ENCODE measurements at places on chromosomes 6 and 20.

DNA sequence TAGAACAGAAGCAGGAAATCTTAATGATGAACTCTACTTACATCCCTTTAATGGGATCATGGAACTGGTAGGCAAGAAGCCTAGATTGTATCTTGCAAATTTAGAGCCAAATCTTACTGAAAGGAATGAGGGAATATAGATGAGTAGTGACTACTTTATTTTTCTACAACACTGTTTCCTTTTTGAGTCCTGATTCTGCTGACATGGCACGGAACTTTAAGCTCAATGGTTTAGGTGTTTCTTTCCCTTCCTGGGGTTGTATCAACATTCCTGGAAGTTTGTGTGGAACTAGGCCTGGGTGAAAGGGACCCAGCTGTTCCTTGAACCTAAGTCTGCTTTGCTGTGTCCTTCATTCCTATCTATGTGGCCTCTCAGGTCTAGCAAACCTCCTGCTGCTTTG, 705.3 kb upstream of the FLRT3 start:
- DNase-seq, result no peak

- no peak for DNase-seq
Measured at GRCh38 chr6:4676016-4676415, 100.2 kb upstream of the CDYL start.

GRCh38 chr6:28351493-28351925, 1.8 kb downstream of the ZKSCAN3 start:
- no peak for DNase-seq

DNA sequence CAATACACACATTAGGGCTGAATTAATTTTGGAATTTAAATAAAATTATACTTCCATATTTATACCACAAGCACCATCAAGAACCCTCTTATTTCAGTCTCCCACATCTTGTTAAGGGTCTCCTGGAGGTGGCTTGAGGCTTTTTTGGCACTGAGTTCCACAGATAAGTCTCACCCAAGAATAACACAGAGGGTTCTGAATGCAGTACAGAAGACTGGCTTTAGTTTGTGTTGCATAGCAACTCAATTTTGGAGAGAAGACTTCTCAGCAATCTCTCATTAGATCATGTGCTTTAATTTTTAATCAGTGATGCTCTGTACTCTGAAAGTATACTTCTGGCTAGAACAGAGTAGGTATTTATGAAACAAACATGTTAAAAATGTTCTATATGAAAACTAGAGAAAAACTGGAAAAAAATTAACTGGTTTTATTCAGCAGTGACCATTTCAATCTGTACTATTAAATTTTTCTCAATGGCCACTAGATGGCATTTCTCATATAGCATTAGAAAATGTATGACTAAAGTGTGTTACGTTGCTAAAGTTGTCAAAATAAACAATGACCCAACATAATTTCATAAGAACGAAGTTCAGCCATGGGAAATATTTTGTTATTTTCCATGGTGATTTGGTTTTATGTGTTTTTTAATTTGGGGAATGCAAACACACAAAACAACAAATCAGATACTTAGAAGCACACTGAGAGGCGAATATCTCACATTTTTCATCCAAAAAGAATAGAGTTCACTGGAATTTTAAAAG, 32.7 kb upstream of the MAP7 start:
- DNase-seq, result no peak

DNA sequence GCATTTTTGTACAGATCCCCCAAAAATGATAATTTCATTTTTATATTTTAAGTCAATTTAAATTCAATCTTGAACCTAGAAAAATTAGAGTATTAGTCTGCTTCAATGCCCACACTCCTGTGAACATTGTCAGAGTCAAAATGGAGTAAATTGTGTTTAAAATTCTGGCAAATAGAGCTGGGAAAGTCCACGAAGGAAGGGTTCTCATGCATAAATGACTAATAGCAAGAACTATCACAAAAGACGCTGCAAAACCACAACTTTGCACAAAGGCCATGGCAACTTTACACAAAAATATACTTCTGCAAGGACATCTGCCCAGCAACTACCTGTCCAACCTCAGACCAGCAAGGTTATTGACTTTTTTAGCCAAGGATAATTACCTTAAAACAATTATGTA, 203.2 kb upstream of the SMLR1 start:
- no peak for DNase-seq

- DNase-seq, result no peak
Measured at GRCh38 chr20:40617594-40617993, 71.4 kb downstream of the MAFB start.

DNA sequence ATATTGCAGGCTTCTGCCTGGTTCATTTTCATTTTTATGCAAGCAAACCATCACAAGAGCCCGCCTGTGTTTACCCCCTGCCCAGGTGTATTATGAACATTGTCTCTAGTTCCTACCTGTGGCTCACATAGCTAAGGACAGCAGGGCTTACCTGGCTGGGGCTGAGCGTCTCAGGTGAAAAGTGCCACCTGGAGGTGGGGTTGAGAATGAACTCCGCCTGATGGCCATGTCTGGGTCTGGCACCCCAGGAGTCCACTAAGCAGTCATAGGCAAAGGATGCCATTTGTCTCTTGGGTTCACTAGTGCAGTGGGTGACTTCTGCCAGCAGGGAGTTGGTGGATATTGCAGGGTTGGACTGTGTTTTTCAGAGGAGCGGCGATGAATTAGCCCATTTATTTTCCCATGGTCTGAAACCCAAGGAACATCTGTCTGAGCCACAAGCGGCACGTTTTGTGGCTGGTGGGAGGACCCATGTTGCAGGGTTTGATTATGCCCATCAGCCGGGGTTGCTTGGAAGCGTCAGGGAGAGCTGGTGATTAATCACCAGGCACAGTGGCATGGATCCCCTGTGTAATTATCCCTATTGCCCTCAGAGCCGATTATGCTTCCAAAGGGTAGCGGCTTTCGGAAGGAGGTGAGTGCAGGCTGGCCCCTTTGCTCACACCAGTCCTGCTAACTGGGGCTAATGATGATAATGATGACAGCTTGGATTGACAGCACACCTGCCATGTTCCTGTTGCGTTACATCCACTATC, 92.1 kb downstream of the CDH26 start:
- no peak for DNase-seq

DNA sequence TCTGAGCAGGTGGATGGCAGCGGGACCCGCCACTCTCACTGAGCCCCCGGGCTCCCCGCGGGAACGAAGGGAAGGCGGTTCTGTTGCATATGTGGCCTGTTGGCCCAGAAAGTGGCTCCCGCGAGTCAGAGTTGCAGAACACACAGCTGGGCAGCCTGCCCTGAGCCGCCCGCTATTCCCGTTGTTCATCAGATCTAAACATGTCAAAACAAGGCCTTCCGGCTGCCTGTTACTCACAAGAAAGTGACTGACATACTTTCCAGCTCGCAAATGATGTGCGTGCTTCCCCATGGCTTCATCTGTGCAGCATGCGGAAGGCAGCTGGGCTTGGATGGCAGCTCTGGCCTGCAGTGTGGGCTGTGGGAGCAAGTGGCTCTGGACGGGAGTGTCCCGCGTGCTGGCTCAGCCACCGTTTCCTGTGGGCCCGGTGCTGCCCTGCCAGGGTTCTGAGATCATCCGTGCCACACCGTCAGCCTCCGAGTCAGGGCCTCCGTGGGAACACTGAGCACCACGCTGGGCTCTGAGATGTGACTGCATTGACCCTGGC, 227.3 kb downstream of the ERMARD start:
- no peak for DNase-seq

DNA sequence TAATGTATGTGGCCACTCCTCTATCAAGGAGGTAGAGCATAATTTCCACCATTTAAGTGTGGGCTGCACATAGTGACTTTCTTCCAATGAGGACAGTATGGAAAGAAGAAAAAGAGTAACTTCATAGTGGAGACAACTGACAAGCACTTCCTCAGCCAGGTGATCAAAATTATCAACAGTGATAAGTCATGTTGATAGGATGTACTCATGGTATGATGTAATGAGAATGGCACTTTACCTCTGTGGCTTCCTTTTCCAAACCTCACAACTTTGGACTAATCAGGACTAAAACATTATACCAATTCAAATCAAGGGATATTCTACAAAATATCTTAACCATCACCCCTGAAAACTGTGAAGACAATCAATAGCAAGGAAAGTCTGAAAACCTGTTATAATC, 302.3 kb upstream of the CITED2 start:
- no peak for DNase-seq

GRCh38 chr20:31811796-31812728, 7.1 kb upstream of the MYLK2 start:
- no peak for DNase-seq

DNA sequence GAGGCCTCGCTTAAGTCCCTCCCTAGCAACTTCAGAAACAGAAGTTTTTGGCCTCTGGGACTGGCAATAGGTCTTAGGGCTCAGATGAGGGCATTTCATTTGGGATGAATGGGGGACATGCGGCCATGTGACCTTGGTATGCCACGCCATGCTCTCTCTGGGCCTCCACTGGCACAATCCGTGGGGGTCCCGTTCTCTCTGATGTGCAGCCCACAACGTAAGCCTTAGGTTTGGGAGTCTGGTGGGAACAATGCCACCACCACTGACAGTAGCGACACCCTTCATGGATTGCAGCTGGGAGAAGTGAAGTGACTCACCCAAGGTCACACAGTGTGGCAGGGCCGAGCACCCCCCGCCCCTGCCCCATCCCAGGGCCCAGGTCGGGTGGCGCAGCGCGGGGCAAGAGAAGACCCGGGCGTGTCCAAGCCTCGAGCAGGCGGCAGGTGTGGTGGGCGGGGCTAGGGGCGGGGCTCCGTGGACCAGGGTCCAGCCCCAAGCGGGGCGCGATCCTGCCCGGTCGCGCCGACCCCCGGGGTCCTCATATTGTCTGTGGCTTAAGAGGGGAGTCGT, 864 bp upstream of the CEBPB start:
- DNase-seq, result no peak

- DNase-seq, result no peak
Measured at GRCh38 chr6:4021854-4022695, 56.9 kb downstream of the FAM217A start.

GRCh38 chr20:50376179-50376887, 133.8 kb upstream of the PTPN1 start:
- DNase-seq, result no peak

DNA sequence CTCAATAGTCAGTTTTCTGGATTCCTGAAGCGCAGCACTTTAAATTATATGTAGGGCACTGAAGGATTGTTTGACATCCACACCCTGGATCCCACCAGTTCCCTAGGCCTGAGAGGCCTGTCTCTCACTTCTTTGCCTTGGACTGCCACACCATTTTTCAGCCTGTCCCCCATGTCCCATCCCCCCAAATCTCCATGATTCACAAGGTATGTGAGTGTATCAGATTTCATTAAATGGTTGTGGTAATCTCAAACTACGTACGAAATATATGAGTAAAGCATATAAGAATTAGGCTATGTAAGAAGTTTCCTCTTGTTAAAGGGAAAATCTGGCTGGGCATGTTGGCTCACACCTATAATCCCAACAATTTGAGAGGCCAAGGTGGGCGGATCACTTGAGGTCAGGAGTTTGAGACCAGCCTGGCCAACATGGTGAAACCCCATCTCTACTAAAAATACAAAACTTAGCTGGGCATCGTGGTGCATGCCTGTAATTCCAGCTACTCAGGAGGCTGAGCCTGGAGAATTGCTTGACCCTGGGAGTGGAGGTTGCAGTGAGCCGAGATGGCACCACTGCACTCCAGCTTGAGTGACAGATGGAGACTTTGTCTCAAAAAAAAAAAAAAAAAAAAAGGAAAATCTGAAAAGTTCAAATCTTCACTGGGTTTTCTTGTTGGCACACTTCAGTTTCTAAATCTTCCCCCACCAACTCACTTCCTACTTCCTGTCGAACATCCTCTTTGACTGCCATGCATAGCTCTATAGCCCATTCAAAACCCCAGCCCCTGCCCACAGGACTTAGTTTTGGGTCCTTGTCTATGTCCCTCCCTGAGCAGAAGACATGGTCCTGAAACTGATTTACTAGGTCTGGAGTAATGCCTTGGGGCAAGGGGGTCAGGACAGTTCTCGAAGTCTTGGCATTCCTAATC, 97.3 kb upstream of the SHLD1 start:
- DNase-seq, result no peak

- no peak for DNase-seq
Measured at GRCh38 chr20:35903843-35904242, 50.5 kb downstream of the SCAND1 start.

All from stimulated activated CD8-positive, alpha-beta memory T cell treated with anti-CD3 and anti-CD28 coated beads, Interleukin-7, amount 100 ng/mL, for 1 hour (primary cell).